Substantia nigra (tissue), 51 donors: ENCODE measurements at places on chromosomes 6 and 20.

- DNase-seq: no peak
These were observed 32.5 kb upstream of the PIM1 start for GRCh38 chr6:37137201-37138090.

- DNase-seq: no peak
These were observed 498.9 kb downstream of the BCKDHB start for GRCh38 chr6:80605165-80605989.

DNA sequence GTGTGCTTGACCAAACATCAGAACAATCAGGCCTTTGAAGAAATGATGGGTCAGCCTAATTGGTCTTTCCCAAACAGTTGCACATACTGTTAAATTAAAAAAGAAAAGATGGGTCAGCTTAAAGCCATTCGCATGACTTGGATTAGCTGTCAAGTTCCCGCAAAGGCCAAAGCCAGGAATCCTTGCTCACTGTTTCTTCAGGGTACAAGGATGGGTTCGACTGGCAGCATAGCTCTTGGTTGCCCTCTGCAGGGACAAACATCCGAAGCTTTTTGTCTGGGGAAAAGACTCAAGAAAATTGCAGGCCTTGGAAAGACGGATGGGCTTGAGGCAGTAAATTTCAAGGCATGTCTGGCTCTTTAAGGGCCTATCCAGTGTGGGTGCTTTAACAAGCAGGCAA, 168.0 kb downstream of the HDGFL1 start:
- DNase-seq: peak; percentile 6

DNA sequence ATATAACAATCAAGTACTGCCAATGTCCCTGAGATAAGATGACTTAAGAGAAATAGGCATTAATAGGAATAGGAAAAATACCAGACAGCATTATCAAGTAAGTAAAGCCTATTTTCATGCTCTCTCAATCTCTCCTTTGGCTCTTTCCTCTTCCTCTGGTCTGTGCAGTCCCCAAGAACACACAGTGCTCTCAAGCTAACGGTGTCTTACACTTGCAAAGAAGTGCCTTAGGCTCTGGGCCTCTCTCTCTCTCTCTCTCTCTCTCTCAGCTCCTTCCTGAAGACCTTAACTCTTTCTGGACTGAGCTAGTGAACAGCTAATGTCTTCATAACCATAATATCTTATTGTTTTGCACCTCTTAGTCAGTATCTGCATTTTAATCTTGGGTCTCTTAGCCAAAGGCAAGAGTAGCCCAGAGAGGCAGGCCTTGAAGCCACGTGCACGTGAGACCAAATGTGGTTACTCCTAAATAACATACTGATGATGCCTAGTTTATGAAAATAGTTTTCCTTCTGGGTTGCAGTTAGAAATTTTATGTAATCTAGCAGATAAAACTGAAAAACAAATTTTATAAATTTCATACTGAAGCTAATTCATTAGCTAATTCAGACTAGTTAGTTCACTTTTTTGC, 70.8 kb downstream of the TPD52L1 start:
- no peak for DNase-seq

- no peak for DNase-seq
These were observed 77.9 kb upstream of the PAK5 start for GRCh38 chr20:9916761-9917160.

DNA sequence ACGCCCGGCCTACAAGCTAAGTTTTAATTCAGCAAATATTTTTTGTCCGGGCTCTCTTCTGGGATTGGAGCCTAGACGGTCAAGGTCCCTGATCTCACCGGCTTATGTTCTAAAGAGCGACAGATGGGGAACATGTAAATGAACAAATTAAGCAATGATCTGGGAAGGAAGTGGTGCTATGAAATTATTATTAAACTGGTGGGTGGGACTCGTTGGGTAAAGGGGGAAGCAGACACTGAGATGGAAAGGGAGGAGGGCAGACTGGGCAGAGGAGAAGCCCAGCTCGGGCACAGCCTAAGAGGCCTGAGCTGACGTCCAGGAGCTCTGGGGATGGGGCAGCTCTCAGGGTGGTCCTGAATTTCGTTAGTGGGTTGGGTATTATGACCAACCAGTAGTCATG, 81.8 kb upstream of the AGPAT4 start:
- DNase-seq: no peak

- DNase-seq: no peak
These were observed 1.3 kb upstream of the DNAH8 start for GRCh38 chr6:38713812-38714211.

- no peak for DNase-seq
These were observed at the start of gene VIP for GRCh38 chr6:152750694-152751093. Gene VIP, plus strand, starts transcription at chr6:152750797. Its CDS starts 1,381 bp downstream, at chr6:152752178.

GRCh38 chr6:78831492-78831891, 35.9 kb upstream of the IRAK1BP1 start:
- no peak for DNase-seq

DNA sequence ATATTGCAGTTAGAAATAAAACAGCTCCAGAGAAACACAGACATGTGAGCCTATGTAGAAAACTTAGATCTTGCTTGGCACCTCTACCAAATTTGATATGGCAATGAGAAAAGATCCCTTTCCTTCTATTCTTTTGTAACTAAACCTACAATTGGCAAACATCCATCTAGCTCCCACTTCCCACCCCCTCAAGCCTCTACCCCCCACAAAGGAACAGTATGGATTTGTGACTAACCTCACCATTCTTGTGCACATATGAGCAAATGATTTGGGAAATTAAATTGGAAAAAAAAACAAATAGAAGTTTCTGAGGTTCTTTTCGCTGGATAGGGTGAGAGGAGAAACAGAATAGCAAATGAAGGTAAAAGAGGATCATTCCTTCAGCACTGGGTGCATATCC, 85.8 kb upstream of the TIAM2 start:
- DNase-seq: no peak

DNA sequence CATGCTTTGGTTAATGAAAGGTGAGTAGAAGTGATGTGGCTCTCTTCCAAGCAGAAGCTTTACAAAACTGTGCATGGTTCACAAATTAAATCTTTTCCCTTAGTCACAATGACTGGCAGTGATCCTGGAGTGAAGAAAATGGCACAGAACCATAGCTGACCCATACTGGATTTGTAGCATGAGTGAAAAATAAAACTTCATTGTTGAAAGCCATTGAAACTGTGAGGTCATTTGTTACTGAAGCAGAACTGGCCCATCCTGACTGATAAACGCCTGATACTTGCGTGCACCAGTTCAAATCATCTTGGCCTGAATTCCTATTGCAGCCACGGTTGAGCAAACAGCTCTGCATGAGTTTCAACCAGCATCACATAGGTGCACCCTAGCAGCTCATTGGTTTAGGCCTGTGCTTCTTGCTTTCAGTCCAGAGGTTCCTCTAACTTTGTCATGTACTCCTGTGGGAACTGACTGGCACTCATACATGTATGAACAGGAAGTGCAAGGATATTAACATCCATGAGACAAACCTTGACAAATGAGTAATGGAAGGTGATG, 40.5 kb downstream of the SAMD5 start:
- DNase-seq: no peak

- DNase-seq: no peak
These were observed 17.4 kb downstream of the TCFL5 start for GRCh38 chr20:62844182-62844581.

GRCh38 chr6:155366325-155366724, 52.0 kb upstream of the TFB1M start:
- DNase-seq: no peak

GRCh38 chr6:2116496-2116895, 128.9 kb downstream of the GMDS start:
- no peak for DNase-seq

GRCh38 chr6:118649918-118650581, 1.3 kb downstream of the CEP85L start:
- DNase-seq: no peak

- DNase-seq: no peak
These were observed 16.6 kb downstream of the NPEPL1 start for GRCh38 chr20:58709013-58709702.

GRCh38 chr6:72348926-72349325, 272.9 kb upstream of the KCNQ5 start:
- DNase-seq: no peak

GRCh38 chr6:22239261-22239921, 57.4 kb downstream of the PRL start:
- no peak for DNase-seq

DNA sequence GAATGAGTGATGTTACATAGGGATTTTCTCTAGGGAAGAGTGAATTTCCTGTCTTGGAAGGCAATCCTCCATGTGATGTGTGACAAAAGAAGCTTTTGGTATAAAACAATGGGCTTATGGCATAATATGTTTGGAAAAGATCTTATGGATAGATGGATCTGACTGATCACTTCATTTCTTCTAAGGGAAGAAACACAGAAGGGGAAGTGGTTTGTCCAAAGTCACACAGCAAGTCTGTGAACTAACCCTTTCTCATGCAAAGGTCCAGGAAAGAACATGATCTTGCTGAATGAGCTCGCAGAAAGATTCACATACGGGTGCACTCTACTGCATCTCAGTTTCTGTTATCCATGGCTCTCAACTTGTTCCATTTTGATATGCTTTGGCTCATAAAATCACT, 575.9 kb upstream of the JAG1 start:
- DNase-seq: no peak

GRCh38 chr20:53678990-53679596, 85.5 kb upstream of the ZNF217 start:
- DNase-seq: no peak

- DNase-seq: no peak
These were observed 85.5 kb downstream of the RNGTT start for GRCh38 chr6:88877893-88878292.

DNA sequence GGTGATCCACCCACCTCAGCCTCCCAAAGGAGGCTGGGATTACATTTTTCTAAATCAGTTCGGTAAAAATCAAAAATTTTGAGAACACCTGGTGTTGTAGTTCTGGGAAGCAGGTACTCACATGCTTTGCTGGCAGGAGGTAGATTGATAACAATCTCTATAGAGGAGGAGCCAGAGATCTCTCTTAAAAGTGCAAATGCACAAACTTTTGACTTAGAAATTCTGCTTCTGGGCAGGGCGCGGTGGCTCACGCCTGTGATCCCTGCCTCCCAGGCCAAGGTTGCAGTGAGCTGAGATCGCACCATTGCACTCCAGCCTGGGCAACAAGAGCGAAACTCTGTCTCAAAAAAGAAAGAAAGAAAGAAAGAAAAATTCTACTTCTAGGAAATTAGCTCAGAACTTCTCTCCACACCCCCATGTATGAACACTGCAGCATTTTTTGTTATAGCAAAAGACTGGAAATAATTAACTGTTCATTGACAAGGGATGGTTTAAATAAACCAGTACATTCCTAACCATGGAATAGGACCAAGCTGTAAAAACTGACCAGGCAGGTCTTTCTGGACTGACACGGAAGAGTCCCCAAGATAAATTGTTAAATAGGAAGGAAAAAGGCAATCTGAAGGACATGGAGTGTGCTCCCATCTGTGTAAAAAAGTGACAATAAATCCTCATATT, 14.4 kb upstream of the TRIB3 start:
- DNase-seq: no peak

DNA sequence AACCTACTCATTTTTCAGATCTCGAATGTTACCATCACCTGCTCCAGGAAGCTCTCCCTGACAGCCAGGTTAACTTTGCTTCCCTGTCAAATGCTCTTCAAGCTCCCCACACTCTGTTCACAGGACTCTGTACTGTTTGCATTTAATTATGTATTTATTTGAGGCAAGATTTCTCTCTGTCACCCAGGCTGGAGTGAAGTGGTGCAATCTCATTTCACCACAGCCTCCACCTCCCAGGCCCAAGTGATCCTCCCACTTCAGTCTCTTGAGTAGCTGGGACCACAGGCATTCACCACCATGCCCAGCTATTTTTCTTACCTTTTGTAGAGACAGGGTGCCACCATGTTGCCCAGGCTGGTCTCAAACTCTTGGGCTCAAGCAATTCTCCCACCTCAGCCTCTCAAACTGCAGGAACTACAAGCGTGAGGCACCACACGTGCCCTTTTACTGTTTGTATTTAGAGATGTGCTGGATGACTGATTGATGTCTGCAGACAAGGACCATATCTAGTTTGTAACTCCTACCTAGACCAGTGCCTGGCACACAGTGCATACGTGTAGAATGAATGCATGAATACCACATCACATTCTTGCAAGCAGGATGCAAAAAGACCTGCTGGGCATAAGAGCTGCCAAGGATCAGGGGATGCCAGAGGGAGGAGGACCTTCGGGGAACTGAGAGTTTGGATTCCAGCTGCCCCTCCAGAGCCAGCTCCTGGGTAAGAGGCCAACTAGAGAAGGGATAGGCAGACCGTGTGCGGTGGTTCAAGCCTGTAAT, 15.6 kb upstream of the CBFA2T2 start:
- DNase-seq: no peak

GRCh38 chr20:5550733-5551529, 199.3 kb upstream of the SHLD1 start:
- no peak for DNase-seq
